ENCODE measurements at places on chromosomes 12 and 14.

- DNase-seq, result no peak
Measured at GRCh38 chr14:92686900-92687427, 61.5 kb downstream of the LGMN start.

- no peak for DNase-seq
Measured at GRCh38 chr14:101603096-101603495, 41.8 kb downstream of the DIO3 start.

DNA sequence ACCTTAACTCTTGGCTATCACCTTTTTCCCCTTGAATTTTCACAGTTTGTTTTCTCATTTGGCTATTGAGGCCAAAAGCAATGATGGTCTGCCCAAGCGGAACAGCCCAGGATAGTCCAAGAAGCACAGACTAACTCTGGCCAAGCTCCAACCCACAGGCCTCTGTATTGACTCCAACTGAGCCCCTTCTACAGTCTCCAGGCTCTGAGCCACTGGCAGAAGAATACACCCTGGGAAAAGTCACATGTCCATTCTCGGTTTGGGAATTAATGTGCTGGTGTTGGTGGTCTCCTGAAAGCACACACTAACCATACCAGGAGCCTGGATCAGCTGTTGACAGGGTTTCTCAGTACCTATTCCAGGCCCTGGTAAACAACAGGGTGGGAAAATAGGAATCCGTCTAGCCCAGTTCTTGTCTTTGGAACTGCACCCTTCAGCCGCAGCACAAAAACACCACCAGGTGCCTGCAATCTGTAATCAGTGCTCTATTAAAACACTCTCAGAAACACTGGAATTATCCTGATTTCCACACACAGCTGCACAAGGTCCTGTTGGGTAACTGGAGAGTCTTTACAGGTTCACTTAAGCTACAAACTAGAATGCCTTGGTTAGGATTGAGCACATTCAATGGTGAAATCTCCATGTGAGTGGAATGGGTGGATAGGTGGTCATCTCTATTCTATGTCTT, 63.6 kb downstream of the STXBP6 start:
- no peak for DNase-seq

GRCh38 chr12:57135527-57136326, 7.4 kb downstream of the LRP1 start:
- DNase-seq, result no peak

- DNase-seq, result no peak
Measured at GRCh38 chr12:90029317-90029716, 320.7 kb upstream of the ATP2B1 start.

DNA sequence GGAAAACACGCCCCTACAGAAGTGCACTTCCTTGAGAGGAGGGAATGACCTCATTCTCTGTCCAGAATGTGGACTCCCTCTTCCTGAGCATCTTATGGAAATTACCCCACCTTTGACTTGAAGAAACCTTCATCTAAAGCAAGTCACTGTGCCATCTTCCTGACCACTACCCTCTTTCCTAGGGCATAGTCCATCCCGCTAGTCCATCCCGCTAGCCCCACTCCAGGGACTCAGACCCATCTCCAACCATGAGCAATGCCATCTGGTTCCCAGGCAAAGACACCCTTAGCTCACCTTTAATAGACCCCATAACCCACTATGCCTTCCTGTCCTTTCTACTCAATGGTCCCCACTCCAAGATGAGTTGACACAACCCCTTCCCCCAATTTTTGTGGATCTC, 5.0 kb upstream of the INHBE start:
- DNase-seq, result no peak

DNA sequence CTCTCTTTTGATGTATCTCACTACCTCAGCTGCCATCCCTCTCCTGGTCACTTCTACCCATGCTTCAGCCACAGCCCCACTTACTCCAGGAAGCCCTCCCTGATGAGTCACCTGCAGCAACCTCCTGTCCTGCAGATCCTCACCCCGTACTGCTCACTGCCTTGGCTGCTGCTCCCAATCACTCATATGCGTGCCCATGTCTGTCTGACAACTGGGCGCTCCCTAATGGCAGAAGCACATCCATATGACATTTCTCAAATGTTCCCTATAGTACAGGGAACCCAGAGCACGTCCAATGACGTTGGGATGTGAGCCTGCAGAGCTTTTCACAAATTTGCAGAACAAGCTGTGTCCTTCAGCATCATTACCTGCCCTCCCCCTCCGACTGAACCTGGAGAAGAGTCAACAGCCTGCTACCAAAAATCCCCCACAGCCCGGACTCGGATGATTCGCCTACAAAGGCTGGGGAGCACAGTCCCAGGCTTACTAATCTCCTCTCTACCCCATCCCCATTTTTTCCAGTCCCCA, 90.0 kb downstream of the SINHCAF start:
- no peak for DNase-seq

DNA sequence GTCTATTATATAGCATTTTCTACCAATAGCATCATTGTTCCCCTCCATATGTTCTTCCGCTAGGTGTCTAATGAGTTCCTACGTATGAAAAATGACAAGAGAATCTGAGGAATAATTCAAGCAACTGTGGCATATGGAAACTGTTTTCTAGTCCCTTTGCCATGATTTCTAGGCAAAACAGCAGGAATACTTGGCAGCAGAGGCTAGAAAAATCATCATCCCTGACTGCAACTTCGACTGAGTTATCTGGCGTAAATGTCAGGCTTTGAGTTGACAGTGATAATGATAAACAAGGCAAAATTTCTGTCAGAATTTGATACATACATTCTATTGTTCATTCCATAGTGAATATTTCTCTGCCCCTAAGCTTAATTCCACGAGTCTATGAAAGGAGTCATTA, 572.8 kb upstream of the USP15 start:
- no peak for DNase-seq

- no peak for DNase-seq
Measured at GRCh38 chr12:12439636-12440035, 82.8 kb downstream of the BORCS5 start.

- no peak for DNase-seq
Measured at GRCh38 chr12:2833327-2833726, 1.5 kb downstream of the NRIP2 start.

GRCh38 chr12:47860279-47860841, 40.7 kb upstream of the HDAC7 start:
- DNase-seq, result no peak

GRCh38 chr12:71904629-71905028, 34.0 kb upstream of the TPH2 start:
- DNase-seq, result no peak

- DNase-seq, result no peak
Measured at GRCh38 chr12:68967046-68967445, 34.1 kb upstream of the CPM start.

DNA sequence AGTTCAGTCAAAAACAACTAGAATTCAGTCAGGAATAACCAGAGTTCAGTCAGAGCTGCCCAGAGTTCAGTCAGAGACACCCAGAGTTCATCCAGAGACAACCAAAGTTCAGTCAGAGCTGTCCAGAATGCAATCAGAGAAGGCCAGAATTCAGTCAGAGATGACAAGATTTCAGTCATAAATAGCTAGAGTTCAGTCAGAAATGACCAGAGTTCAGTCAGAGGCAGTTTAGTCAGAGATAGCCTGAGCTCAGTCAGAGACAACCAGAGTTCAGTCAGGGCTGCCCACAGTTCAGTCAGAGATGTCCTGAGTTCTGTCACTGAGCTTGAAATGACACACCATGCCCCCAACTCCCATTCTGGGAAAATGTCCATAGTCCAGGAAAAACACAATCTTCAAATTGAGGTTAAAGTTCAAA, 1102.8 kb downstream of the BCL11B start:
- DNase-seq, result no peak

DNA sequence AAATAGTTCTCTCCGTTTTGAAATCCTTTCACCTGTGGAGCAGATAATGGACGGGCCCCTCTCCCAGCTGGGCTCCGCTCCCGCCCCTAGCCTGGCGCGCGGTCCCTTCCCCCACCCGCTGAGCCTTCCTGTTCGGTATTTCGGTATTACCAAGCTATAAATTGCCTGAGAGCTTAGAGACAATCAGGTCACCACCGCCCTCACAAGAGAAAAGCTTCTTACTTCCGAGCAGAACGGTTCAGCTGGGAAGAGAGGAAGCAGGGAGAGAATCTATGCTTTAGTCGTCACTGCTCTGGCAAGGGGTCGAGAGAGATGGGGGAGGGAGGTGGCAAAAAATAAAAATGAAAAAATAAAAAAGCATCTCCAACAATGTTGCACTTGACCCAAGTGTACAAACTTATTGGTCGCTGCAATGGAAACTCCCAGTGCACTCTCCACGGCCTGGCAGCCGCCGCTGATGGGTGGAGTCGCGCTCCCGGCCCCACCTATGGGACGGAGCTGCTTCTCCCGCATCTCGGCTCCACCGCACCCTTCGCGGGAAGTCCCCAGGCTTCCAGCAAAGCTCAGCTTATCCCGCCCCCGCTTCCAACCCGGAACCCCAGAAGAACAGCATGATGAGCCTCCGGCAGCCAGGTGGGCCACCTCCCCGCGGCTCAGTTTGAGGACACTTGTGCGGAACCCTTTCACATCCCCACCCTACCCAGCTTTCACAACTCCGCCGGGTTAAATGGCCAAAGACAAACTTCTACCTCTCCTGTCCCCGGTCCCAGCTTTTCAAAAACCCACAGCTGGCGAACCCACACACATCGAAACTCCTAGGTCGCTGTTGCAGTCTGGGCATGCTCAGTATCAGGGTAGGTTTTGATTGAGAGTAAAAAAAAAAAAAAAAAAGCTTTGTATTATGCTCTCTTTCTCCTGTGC, 832 bp upstream of the SYT1 start:
- peak; percentile 57 for DNase-seq

GRCh38 chr14:75579338-75579864, 981 bp downstream of the FLVCR2 start:
- DNase-seq, result no peak

GRCh38 chr12:102480406-102480805, at the start of gene IGF1:
Gene IGF1, minus strand, starts transcription at chr12:102480563. Its CDS starts 182 bp downstream, at chr12:102480381.
- DNase-seq, result no peak

DNA sequence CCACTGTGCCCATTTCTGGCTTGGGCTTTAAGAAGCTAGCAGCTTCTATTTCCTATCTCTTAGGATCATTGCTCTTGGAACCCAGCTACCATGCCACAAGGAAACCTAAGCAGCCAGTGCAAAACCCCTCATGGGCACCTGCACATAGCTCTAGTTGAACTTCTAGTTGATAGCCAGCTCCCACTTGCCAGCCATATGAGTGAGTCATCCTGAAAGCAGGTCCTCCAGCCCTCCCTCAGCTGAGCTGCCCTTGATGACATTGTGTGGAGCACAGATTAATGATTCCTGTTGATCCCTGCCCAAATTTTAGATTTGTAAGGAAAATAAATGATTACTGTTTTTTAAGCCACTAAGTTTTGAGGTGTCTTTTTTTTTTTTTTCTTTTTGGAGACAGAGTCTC, 234.2 kb upstream of the FBXO33 start:
- no peak for DNase-seq

DNA sequence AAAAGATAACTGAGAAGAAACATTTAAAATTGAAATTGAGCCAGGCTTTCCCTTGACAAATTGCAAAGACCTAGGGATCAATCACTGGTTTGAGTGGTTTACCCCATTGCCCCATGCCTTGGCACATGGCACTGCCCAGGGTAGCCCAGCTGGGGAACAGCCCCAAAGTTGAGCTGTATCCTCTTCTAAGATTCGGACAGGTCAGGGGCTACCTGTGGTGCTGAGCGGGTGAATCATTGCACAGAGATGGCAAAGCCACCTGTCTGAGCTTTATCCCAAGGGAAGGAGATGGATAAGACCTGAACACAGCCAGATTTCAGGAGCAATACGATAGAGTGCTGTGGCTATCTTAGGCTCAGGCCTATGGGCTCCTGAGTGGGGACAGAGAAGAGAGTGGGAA, 7.0 kb downstream of the IFI27L2 start:
- DNase-seq, result no peak

GRCh38 chr12:106120519-106121105, 18.1 kb downstream of the NUAK1 start:
- no peak for DNase-seq

- DNase-seq, result no peak
Measured at GRCh38 chr12:110355073-110355472, 48.4 kb downstream of the ANAPC7 start.

- no peak for DNase-seq
Measured at GRCh38 chr12:45611061-45611460, 118.4 kb upstream of the ARID2 start.

GRCh38 chr14:87002776-87003175, 990.2 kb downstream of the GALC start:
- DNase-seq, result no peak

DNA sequence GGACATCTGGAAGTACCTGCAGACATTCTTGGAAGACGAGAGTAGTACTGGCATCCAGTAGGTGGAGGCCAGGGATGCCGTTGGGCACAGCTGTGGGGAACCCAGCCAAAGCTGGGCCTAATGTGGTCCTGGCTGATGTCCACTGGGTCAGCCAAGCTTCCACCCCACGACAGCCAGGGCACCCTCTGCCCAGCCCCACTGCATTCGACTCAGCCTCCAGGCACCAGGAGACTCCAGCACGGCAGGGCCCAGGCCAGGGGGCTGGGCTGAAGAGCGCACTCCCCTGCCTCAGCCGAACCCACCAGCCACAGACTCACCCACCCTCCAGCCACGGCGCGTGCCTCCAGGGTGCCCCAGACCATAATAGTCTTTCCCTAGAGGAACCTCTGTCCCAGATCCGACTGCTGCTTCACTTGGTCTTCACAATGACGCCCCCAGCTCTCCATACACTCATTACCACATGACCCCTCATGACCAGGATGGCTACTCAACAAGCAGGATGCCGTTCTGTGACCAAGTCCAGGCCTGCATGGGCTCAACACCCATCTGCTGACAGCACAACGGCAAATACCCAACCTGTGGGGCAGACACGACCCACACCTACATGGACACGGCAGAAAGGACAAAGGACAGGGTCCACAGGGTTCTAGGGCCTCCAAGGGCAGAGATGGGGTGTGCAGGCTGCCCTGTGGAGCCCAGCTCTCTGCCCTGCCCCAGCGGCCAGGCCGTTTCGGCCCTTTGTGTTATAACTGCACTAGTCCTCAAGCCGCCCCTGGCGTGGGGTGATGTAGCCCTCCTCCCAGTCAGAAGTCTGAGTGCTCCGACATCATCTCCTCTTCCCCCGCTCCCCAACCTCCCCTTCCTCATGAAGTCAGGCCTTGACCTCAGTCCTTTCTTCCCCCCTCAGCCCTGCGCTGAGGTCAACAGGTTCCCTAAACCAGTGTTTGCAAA, 22.8 kb downstream of the ITPK1 start:
- no peak for DNase-seq
